G401 (cell line): ENCODE measurements at places on chromosomes 1 and 21. TPM values are rescaled to one million over a fixed set of nuclear protein-coding genes. Genes with fewer than 3 reads are reported as not detected.

OR2M3 gene
- total RNA-seq = not detected in 2 replicates

SH2D1B gene
- not detected in 2 replicates for total RNA-seq

MYCL gene
- 8.2 and 11.3 TPM in 2 replicates for total RNA-seq

TCHH gene
- total RNA-seq = not detected in 2 replicates

PTGFR gene
- total RNA-seq = not detected in 2 replicates

ANXA9 gene
- total RNA-seq = 2.7 and 3.6 TPM in 2 replicates

RAB25 gene
- total RNA-seq = not detected in 2 replicates

HENMT1 gene
- total RNA-seq = not detected in 2 replicates

CLSTN1 gene
- total RNA-seq = 136 and 175 TPM in 2 replicates

ROR1 gene
- not detected in 2 replicates for total RNA-seq

LCE2B gene
- total RNA-seq = not detected in 2 replicates

APCS gene
- not detected in 2 replicates for total RNA-seq

OR2T35 gene
- total RNA-seq = not detected in 2 replicates

CELA3B gene
- not detected in 2 replicates for total RNA-seq

CYP4A22 gene
- not detected in 2 replicates for total RNA-seq

CLCNKB gene
- 1.3 TPM in 1 of 2 replicates, not detected in the other for total RNA-seq

PODN gene
- total RNA-seq = not detected in 2 replicates

ARHGEF16 gene
- total RNA-seq = 16.0 and 20.2 TPM in 2 replicates

ZFP69 gene
- total RNA-seq = not detected in 2 replicates

NPR1 gene
- total RNA-seq = 0.12 TPM in 1 of 2 replicates, not detected in the other

S100B gene
- total RNA-seq = not detected in 2 replicates

PLEKHN1 gene
- 4.3 and 5.5 TPM in 2 replicates for total RNA-seq

KCNJ15 gene
- not detected in 2 replicates for total RNA-seq

TNFRSF4 gene
- total RNA-seq = not detected in 2 replicates

SPRR2B gene
- total RNA-seq = not detected in 2 replicates

OR2G6 gene
- not detected in 2 replicates for total RNA-seq

HSF2BP gene
- 5.3 and 9.1 TPM in 2 replicates for total RNA-seq

POGZ gene
- total RNA-seq = 6.9 and 14.0 TPM in 2 replicates
